Activated T-helper 1 cell treated with anti-CD3 and anti-CD28 coated beads, Interleukin-2, amount 50 U/mL, for 16 hours (primary cell): ENCODE measurements at places on chromosomes 2 and 18.
A peak's percentile ranks its signal among the peaks of the same experiment; 100 is the strongest.

GRCh38 chr18:22570492-22570891 is 152.8 kb upstream of the CTAGE1 start:
- no peak for DNase-seq

GRCh38 chr2:136135921-136136906 is 18.3 kb upstream of the CXCR4 start:
- peak; percentile 53 for DNase-seq

DNA sequence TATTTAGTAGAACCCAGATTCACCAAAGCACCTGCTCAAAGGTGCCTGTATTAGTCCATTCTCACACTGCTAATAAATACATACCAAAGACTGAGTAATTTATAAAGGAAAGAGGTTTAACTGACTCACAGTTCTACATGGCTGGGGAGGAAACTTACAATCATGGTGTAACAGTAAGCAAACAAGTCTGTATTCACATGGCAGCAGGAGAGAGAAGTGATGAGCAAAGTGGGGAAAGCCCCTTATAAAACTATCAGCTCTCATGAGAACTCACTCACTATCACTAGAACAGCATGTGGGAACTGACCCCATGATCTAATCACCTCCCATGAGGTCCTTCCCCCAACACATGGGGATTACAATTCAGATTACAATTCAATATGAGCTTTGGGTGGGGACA is 28.0 kb upstream of the DDX18 start:
- DNase-seq, result no peak

DNA sequence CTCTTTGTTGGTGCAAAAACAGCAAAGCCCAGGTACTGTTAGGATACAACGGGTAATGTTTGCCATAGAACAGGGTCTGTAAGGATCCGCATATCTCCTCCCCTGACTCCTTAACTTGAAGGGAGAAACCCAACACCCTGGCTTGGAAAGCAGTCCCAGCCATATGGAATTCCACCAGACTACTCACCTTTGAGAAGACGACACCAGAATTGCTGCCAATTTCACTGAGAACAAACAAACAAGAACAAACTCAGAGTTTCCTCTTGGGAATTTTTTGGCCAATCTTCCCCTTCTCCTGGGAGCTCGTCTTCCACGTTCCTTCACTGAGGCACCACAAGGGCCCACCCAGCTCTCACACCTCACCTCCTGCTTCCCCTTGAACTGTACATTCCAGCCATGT is 29.2 kb downstream of the CAPN14 start:
- DNase-seq, result no peak

DNA sequence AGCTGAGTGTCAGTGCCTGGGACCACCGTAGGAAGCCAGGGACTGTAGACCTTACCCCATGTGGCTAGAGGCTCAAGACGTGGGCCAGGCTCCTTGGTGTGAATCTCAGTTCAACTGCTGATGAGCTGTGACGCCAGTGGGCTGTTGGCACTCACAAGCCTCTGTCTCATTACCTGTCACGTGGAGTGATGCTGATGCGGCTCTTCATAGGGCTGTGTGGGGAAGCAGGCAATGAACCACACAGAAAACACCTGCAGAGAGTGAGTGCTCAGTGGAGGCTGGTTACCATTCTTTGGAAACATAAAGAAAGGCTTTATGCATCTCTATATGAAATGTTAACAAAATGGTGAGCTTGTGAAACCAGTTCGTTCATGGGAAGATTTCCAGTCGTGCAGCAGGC is 36.1 kb downstream of the CREG2 start:
- no peak for DNase-seq

- no peak for DNase-seq
These were observed 323.9 kb upstream of the DSEL start for GRCh38 chr18:67840379-67840778.

GRCh38 chr2:187129868-187130267 is 280.9 kb upstream of the ZSWIM2 start:
- DNase-seq, result no peak

GRCh38 chr18:28529644-28530043 is 352.7 kb upstream of the CDH2 start:
- no peak for DNase-seq

DNA sequence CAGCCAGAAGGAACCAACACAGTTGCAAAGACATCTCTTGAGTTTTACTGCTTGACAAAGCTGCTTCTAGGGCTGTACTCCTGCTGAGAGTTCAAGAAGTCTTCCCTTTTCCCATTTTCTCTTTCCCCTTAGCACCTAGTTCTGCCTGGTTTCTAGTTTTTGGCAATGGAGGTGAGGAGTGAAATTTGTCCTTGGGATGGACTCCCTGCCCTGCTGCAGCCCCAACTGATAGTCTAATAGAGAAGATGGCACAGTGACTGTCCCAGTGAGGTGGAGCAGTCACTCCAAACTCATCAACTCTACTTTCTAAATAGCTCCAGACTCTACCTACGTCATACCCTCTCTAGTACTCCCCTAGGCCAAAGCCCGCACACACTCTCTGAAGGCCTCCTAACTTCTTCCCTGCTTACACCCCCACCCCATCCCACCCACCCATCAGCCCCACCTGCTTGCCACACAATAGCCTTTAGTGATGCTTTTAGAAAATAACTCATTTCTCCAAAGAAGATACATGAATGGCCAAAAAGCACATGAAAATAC is 164.4 kb downstream of the DDX1 start:
- no peak for DNase-seq

- DNase-seq, result no peak
These were observed 8.0 kb upstream of the TMEM214 start for GRCh38 chr2:27024812-27025211.

DNA sequence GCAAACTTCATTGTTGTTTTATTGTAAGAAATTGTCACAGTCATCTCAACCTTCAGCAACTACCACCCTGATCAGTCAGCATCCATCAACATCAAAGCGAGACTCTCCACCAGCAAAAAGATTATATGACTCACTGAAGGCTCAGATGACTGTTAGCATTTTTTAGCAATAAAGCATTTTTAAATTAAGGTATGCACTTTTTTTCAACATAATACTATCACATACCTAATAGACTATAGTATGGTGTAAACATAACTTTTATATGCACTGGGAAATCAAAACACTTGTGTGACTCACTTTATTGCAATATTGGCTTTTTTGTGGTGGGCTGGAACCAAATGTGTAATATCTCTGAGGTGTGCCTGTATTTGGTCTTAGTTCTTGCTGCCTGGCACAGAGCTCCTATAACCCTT is 15.6 kb downstream of the SCN1A start:
- no peak for DNase-seq

- no peak for DNase-seq
These were observed 26.1 kb upstream of the WIPF1 start for GRCh38 chr2:174623690-174624089.

DNA sequence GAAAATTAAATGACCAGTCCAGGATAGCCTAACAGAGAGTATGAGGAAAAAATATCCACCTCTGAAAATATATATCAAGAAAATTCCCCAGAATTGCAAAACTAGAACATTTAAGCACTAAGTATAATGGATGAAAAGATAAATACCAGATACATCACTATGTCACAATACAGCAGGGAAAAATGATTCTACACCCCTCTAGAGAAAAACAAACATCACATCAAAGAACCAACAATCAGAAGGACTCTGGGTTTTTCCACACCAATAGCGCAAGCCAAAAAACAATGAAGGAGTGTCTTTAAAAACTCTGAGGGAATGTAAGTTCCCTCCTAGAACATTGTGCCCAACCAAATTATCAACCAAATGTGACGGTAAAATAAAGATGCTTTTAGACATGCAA is 13.7 kb downstream of the BUB1 start:
- no peak for DNase-seq

DNA sequence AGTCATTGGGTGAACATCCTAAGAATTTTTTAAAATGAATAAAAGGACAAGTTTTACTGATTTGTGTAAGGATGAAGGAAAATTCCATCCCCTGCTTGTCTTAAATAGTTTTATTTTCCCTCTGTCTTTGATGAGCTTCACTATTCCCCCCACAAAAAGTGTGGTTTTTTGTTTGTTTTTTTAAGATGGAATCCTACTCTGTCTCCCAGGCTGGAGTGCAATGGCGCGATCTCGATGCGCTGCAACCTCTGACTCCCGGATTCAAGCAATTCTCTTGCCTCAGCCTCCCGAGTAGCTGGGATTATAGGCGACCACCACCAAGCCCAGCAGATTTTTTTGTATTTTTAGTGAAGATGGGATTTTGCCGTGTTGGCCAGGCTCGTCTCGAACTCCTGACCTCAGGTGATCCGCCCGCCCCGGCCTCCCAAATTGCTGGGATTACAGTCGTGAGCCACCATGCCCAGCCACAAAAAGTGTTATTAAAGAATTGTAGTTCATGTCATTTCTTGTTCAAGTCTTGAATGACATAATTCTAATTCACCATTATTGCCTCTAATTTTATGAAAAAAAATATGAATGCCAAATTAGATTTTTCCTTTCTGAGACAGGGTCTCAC is 91.7 kb downstream of the AGPS start:
- no peak for DNase-seq

DNA sequence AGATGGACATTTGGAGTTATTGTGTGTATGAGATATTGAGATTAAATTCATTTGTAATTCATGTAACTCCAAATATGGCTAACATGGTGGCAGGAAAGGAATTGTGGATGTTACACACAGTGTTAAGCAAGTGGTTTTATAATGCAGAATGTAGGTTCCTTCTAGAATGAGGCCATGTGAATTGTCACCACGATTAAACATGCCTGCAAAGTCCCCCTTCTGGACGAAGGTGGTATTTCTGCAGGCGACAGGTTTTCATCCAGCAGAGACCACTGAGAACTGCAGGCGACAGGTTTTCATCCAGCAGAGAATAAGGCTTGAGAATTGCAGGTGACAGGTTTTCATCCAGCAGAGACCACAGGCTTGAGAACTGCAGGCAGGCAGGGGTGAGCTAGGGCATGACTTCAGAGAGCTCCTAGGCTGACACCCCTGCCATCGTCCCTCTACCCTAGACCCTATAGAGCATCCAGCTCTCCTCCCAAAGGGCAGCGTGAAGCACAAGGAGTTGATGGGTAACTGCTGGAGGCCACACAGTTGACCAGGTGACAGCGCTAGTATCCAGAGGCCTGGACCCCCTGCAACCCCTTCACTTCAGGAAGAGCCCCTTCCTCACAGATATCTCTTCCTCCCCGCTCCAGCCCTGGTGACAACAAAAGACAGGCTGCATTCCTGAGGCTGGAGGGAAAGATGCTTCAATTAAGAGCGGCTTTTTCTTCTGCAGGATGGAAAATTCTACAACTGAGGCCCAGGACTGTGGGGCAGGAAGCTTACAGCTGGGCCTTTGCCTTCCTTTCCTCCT is 175.8 kb downstream of the LOXHD1 start:
- no peak for DNase-seq

DNA sequence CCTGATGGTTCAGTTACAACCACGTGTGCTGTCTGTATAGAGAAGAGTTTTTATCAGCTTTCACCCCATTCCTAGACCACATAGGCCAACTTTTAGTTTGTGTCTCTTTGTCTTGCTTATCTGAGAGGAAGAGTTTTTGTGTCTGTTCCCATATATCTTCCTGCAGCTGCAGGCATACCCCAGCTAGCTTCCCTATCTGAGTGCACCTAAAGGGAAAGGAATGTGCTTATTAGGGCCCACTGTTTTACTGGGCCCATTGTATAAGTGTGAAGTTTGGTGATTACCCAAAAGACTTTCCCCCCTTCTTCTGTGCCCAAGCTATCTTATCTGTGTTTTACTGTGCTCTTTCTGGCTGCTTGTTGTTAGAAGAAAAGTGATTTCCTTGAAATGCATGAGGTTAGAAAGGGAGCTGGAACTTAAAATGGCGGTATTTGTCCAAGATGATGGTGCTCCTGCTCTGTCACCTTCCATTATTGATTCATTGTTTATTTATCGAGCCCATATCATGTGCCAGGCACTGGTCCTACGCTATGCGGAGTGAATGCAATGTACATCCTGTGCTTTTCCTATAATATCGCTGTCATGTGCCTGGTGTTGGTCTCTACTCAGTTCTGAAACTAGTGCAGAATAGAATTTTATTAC is 57.2 kb downstream of the NYAP2 start:
- no peak for DNase-seq

GRCh38 chr2:149357058-149357457 is 26.7 kb downstream of the LYPD6 start:
- no peak for DNase-seq

GRCh38 chr2:129876541-129876940 is 102.9 kb upstream of the RAB6C start:
- DNase-seq, result no peak

DNA sequence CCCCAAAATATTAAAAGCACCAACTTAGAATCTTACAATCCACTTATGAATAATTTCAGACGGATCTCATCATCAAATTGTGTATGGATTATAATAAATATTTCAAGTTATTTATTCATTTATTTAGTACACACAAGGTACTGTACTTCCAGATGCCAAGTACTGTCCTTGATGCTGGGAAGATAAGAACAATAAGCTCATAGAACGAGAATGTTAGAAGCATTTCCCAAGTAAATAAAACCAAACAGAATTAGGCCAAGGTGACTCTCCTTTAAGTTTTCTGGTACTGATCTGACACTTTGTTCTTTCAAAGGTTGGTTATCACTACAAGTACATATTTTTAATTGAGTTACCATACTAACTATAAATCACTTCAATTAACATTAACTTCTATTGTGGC is 416.1 kb upstream of the ETAA1 start:
- no peak for DNase-seq

DNA sequence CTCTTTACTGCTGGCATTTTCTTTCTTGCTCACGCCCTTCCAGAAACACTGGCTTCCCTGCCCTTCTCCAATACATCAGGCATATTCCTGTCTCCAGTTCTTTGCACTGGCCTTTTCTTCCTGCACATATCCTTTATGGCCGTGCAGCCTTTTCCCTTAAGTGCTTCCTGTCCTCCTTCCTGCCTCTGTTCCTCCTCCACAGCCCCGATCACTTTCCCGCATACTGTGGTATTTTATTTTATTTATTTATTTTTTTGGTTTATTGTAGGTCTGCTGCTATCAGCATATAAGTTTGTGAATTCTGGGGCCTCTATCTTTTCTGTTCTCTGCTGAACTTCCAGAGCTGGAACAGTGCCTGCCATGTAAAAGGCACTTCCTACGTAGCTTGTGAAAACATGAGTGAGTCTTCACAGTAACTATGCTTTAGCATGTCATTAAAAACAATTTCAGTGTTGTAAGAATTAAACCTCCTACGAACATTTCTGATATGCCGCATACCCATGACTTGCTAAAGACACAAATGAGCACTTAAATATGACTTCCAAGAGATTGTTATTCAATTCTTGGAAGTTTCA is 289.1 kb downstream of the TRIB2 start:
- DNase-seq, result no peak
